ENCODE measurements at places on chromosomes 7 and 10. TPM values are rescaled to one million over a fixed set of nuclear protein-coding genes. Genes with fewer than 3 reads are reported as not detected.

BLNK gene
- 0.99 TPM for total RNA-seq

SPDYE16 gene
- 2.5 TPM for total RNA-seq

GRCh38 chr10:79259834-79260233 is 87.4 kb upstream of the PPIF start:
- H3K27ac ChIP-seq, result no peak overlapping the region
- H3K4me1 ChIP-seq, result peaks cover 67% of the 10 kb centered on the region
- DNase-seq, result no peak
- H3K4me3 ChIP-seq, result no peak overlapping the region
- no peaks in the 10 kb centered on the region for H3K36me3 ChIP-seq

DNA sequence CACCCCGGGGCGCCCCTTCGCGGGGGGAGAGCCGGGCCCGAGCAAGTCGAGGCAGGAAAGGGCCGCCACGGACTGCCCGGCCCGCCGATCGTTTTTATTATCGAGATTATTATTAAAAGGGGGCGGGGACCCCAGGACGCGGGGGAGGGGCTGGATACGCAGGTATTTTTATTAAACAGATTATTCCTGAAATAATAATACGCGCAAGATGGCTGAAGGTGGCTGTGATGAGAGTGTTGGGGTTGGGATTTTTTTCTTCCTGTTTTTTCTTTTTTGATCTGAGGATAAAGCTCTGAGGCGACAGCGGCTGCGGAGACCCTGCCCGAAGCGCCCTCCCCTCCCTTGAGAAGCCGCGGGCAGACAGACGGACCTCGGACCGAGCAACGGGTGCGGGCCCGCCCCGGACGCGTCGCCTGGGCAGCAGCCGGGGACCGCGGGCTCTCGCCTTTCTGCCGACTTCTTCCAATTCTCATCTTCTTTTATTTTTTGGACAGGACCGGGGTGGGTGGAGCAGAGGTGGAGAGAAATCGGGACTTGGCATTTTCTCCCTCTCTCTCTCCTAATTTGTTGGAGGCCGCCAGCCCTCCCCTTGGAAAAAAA is 1.4 kb upstream of the TRIM8 start:
- peak overlapping the region; percentile 57 for H3K4me3 ChIP-seq
- peak; percentile 86 for DNase-seq
- H3K4me1 ChIP-seq, result no peaks in the 10 kb centered on the region
- peak overlapping the region; percentile 100 for H3K27ac ChIP-seq
- no peaks in the 10 kb centered on the region for H3K36me3 ChIP-seq

DNA sequence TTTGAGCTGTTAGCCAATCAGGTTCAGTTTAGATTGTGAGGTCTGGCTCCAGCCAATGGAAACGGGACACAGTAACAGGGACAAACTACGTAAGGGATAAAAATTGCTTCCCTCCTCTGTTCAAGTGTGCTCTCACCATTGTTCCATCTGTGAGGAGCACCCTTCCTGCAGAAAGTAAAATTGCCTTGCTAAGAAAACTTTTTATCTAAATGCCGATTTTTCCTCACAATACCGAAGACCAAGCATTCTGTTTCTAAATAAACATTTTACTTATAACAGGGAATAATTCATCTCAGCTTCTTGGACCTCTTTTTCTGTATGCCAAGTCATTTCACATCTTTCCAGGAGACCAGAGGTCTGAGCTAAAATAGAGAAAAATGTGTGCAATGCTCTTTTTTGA is 59.6 kb upstream of the ZRANB1 start:
- no peak for DNase-seq
- no peak overlapping the region for H3K4me3 ChIP-seq
- H3K4me1 ChIP-seq, result no peaks in the 10 kb centered on the region
- H3K36me3 ChIP-seq, result no peaks in the 10 kb centered on the region
- no peaks in the 10 kb centered on the region for H3K27me3 ChIP-seq
- no peak overlapping the region for H3K27ac ChIP-seq

DNA sequence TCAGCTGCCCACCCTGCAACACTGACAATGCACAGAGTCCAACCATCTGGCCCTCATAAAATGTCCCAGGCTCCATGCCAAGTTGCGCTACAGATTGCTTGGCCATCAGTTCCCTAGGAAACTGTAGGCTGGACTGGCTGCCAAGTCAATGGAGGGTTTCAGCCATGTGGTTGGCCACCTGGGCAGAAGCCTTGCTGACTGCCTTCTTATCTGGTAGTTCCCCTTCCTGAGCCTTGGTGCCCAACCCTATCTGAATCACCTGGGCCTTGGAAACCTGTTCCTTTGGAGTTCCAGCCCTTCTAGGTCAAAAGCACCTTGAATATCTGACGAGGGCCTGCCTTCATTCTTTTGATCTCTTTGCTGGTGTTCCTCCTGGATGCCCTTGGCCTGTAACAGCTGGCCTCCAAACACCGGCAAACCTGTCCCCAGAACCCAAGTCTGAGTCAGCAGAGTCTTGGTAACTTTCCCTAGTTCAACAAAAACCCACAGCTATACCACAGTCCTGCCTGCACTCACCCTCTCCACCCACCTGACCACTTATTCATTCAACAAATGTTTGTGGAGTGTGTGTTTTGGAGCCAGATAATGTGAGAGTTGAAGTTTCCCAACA is 37.4 kb upstream of the KDM7A start:
- no peaks in the 10 kb centered on the region for H3K36me3 ChIP-seq
- no peaks in the 10 kb centered on the region for H3K27me3 ChIP-seq
- no peak overlapping the region for H3K27ac ChIP-seq
- peaks cover 8% of the 10 kb centered on the region for H3K4me1 ChIP-seq
- no peak overlapping the region for H3K4me3 ChIP-seq

DNA sequence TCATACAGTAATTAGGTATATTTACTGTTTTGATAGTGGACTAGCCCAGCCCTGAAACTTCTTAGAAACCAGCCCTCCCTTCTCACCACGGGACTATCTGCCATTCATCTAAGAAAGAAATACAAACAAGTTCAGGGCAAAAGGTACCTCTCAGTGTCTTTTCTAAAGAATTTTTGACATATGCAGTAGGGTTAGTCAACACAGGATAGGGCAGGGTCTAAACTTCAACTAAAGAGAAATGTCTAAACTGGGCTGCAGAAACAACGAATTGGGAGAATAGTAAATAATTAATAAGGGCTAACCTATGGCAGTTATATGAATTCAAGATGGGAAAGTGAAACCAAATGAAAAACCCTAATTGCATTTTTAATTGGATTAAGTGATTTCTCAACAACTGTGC is 496.6 kb downstream of the INHBA start:
- H3K27me3 ChIP-seq, result no peaks in the 10 kb centered on the region
- H3K4me3 ChIP-seq, result no peak overlapping the region
- no peaks in the 10 kb centered on the region for H3K36me3 ChIP-seq
- DNase-seq, result no peak
- H3K4me1 ChIP-seq, result no peaks in the 10 kb centered on the region

DNA sequence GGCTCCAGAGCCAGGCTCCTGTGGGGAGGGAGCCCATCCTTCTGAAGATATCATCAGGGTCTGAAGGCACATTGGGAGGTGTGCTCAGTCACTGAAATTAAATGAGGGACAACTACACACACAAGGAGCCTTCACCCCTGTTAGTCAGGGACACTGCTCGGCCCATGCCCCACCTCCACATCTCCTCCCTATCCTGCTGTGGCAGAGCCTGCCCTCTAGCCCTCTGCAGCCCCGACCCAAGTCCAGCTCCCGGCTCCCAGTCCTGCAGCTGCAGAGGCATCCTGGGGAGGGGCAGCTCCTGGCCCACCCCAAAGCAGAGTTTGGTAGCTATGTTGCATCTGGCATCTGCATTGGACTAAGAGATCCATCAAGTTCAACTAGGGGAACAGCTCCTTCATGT is 136.3 kb downstream of the ZNF248 start:
- no peaks in the 10 kb centered on the region for H3K36me3 ChIP-seq
- H3K27ac ChIP-seq, result no peak overlapping the region
- DNase-seq, result no peak
- H3K27me3 ChIP-seq, result no peaks in the 10 kb centered on the region
